Renal cortical epithelial cell (primary cell): ENCODE measurements at places on chromosomes 4 and X.
A peak's percentile ranks its signal among the peaks of the same experiment; 100 is the strongest.

GRCh38 chrX:53265771-53266574, 15.4 kb downstream of the IQSEC2 start:
- peak; percentile 43 for DNase-seq

GRCh38 chr4:175435381-175435783, 376.7 kb downstream of the GPM6A start:
- no peak for DNase-seq

- no peak for DNase-seq
These were observed 4.6 kb upstream of the PCYT1B start for GRCh38 chrX:24651783-24652182.

DNA sequence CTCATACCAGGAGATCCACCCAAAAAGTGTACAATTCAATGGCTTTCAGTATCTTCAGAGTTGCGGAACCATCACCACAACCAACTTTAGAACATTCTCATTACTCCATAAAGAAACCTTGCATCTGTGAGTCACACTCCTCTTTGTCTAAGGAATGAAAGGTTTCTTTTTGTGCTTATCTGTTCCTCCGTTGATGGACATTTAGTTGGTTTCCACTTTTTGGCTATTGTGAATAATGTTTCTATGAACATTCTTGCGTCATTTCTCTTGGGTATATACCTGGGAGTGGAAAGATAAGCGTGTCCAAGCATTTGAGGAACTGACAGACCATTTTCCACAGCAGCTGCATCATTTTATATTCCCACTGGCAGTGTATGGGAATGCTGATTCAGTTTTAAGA, 10.6 kb downstream of the FAM184B start:
- DNase-seq = no peak
